H9 (cell line): ENCODE measurements at places on chromosomes 5 and 9.

- DNase-seq, result no peak
These were observed 12.2 kb upstream of the ADGRD2 start for GRCh38 chr9:124438091-124438490.

GRCh38 chr5:153533546-153533945 lies 43.1 kb downstream of the GRIA1 start:
- no peak for DNase-seq

GRCh38 chr9:28056006-28056405 lies 482.7 kb upstream of the C9orf72 start:
- DNase-seq, result no peak

DNA sequence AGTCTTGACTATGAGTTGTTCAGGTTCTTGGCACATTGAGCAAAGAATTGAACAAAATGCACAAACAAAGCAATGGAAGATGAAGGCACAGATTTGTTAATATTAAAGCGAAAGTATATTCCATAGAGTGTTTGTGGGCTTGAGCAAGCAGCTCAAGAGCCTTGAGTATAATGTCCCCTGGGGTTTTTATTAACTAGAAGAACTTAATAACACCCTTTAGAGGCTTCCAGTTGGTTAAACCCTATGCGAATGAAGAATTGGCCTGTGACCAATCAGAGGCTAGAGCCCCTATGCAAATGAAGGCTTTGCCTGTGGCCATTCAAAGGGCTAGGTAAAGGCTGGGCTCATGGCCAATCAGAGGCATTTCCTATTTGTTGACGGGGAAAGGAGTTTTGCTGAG lies 135.3 kb upstream of the IL12B start:
- DNase-seq, result no peak

DNA sequence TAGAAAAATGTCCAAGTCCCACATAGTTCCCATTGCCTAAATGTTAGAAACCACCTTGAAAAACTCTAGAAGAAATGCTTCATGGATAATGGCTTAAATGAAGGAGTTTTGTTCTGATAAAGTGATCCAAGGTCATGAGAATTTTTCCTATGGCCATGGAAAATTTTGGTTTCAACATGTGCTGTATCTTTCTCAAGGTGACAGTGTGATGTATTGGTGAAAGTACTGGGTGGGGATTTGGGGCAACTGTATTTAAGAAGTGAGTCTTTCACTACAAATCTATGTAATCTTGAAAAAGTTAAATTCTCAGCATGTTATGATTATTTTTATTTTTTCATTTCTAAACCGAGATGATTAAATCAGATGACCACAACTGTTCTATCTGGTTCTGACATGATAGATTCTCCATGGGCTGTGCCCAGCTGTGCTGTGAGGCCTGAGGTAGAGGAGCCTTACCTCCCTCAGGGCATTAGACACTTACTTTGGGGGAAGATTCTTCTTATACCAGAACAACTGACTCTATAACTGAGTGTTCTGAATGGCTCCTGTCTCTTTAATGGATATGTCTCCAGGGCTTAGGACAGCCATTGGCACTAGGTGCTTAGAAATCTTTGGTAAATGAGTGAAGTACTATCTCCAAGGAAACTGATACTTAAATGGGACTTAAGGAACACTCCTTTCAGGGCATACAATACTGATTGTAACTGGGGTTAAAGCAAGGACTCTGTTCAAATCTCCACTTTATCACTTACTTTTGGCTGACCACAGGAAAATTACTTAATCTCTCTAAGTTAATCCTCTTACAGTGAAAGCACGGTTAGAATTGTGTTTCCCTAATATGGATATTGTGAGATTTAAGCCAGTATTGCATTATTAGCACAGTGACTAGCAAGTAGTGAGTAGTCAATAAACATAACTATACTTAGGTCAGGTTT lies 397.4 kb upstream of the MEF2C start:
- DNase-seq, result no peak

DNA sequence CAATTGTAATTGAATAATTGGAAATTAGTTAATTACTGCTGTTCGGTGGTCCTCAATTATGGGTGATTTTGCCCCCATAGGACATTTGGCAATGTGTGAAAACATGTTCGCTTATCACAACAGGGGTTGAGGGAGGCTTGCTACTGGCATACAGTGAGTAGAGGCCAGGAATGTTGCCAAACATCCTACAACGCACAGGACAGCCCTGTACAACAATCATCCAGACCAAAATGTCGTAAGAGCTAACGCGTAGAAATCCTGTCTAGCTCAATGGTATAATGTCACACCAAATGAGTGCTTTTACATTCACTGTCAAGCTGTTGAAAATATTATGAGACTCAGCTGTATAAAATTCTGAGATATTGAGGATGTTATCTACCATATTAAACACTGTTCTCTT lies 464.4 kb upstream of the TUSC1 start:
- DNase-seq, result no peak

GRCh38 chr9:34549407-34549732 lies 26.6 kb upstream of the ENHO start:
- no peak for DNase-seq

- no peak for DNase-seq
These were observed 41.8 kb downstream of the COL27A1 start for GRCh38 chr9:114196979-114197622.

DNA sequence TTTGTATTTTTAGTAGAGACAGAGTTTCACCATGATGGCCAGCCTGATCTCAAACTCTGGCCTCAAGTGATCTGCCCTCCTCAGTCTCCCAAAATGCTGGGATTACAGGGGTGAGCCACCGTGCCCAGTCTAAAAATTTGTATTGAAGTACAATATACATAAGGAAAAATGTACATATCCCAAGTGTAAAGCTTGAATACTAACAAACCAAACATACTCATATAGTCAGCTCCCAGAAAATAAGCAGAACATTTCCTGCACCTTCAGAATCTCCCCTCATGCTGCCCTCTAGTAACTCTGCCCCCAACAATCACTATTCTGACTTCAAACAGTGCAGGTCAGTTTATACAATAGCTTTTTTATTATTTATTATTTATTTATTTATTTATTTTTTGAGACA lies 1.6 kb upstream of the NOL6 start:
- no peak for DNase-seq

GRCh38 chr5:138720840-138721239 lies 32.4 kb upstream of the CTNNA1 start:
- peak; percentile 50 for DNase-seq

- DNase-seq, result no peak
These were observed 8.5 kb downstream of the OSTF1 start for GRCh38 chr9:75096796-75097195.

DNA sequence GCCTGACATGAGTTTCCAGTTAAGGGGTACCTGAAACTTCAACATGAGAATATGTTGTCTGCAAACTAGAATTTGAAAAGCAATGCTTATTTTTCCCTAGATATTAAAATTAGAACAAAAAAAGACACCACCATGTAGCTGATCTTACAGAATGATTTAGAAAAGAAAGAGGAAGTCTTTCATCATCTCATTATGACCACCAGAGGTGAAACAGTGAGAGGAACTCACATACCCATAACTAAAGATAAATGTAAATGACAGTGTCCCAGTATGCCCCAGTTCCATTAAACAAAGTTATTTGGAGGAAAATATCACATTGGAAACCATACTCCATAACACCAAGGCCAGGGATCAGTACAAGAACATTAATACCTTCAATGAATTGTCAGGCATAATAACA lies 6.9 kb downstream of the TAF7 start:
- DNase-seq, result no peak

DNA sequence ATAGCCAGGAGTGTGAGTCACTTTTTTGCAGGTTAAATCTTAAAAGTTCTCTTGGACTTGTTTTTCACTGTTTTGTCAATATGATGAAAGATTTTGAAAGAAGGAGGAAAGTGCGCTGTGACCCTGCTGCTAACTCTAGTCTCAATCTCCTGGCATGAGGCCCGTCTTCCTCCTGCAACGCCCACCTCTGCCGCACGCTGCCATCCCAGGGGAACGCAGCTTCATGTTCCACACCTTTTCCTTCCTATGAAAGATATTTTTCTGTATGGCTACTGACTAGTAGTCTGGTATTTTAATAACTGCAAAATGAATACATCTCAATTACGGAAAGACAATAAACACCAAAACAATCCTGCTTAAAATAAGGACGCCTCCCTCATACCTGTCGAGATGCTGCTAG lies 8.3 kb downstream of the PPIC start:
- DNase-seq, result no peak

GRCh38 chr5:145800181-145800580 lies 35.0 kb downstream of the PRELID2 start:
- DNase-seq, result no peak

DNA sequence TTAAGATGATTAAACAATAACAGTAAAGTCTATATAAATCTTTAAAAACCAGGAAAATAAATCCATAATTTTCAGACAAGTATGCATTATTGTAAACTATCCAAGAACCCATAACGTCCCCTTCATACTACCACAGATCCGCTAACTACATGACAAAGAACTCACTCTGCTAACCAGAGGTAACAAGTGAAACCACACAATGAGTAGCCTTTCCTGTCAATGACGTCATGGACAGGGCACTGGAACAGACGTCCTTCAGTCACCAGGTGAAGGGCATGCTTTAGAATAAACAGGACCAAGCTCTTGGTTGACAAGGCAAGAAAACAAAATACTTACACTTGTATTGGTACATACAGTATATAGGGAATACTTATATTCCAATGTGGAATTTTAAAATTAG lies 45.2 kb downstream of the RNF130 start:
- no peak for DNase-seq

- peak; percentile 48 for DNase-seq
These were observed 81.6 kb downstream of the NTNG2 start for GRCh38 chr9:132243156-132244074.

GRCh38 chr5:76163111-76163628 lies 80.0 kb downstream of the SV2C start:
- DNase-seq, result no peak

DNA sequence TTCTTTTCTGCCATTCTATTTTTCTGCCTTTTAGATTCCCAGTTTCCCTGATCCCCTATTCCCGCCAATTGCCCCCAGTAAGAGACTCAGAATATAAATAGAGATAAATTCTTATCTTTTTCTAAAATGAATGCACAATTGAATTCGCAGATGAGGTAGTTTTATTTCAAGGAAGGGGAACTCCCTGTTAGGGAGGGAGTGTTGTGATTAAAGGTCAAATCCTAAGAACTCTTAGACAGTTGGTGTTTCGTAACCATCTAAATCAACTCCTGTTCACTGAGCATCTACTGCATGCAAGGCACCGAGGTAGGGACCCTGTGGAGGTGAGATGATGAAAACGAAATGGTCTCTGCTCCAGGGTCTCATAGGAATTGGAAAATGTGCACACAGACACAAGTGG lies 7.7 kb upstream of the MAP3K1 start:
- no peak for DNase-seq

- no peak for DNase-seq
These were observed 56.7 kb upstream of the CTNNA1 start for GRCh38 chr5:138696501-138696900.

- DNase-seq, result no peak
These were observed 149.6 kb downstream of the DROSHA start for GRCh38 chr5:31382051-31382878.

- DNase-seq, result peak; percentile 80
These were observed at the start of gene QSOX2 for GRCh38 chr9:136245219-136246150. Gene QSOX2, minus strand, starts transcription at chr9:136245812. Its CDS starts 9 bp downstream, at chr9:136245803.

GRCh38 chr9:105958587-105958986 lies 264.2 kb downstream of the TMEM38B start:
- DNase-seq, result no peak

DNA sequence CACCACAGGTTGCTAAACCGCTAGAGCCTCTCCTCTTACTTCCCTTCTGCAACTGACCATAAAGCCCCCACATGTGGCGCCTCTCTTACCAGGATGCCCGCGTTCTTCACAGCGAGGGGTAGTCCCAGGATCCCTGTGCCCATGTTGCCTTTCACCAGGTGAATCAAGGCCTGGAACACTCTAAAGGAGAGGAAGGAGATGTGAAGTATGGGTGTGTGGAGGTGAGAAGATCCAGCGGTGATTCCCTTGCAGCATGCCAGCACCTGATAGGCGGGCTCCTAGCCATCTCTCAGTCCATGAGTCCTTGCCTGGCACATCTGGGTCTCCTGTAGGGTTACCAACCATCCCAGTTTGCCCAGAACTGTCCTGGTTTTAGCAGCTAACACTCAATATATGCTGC lies 3.3 kb downstream of the SLC36A2 start:
- no peak for DNase-seq

DNA sequence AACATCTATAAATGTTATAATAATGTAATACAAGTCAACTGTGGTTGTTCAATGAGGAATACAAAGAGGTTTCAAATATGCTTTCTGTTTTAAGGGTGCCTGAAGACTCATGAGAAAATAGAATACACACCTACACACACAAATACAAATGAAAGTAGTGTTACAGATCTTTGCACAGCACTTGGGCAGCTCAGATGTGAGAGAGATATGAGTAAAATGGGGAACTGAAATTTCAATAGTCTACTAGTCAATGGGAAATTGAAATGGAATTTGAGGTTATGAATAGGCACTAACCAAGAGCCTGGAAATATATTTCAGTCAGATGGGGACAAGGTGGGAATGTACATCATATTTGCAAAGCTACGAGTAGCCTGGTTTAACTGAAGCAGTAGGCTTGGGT lies 96.6 kb downstream of the ISL1 start:
- no peak for DNase-seq

- DNase-seq, result no peak
These were observed 58.3 kb upstream of the NXNL2 start for GRCh38 chr9:88476491-88477271.

GRCh38 chr5:10441992-10442435 lies 335 bp downstream of the ROPN1L start:
- DNase-seq, result no peak

- DNase-seq, result no peak
These were observed 4.3 kb downstream of the MCTP1 start for GRCh38 chr5:95280401-95281095.
